NCI-H774 (cell line): ENCODE measurements at places on chromosomes 2 and 18.

- DNase-seq = no peak
These were observed 399.8 kb downstream of the TXNL1 start for GRCh38 chr18:56238576-56238975.

DNA sequence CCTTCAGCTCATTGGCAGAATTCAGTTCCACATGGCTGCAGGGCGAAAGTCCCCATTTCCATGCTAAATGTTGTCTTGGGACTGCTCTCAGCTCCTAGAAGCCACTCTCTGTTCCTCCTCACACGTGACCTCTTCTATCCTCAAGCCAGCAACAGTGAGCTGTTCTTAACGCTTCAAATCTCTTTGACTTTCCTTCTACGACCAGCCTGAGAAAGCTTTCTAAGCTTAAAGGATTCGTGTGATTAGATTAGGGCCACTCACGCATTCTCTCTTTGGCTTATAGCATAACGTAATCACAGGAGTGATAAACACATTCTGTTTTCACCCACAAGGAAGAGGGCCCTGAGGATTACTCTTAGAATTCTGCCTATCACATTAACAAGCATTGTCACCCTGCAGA, 29.8 kb upstream of the LAMA1 start:
- no peak for DNase-seq

DNA sequence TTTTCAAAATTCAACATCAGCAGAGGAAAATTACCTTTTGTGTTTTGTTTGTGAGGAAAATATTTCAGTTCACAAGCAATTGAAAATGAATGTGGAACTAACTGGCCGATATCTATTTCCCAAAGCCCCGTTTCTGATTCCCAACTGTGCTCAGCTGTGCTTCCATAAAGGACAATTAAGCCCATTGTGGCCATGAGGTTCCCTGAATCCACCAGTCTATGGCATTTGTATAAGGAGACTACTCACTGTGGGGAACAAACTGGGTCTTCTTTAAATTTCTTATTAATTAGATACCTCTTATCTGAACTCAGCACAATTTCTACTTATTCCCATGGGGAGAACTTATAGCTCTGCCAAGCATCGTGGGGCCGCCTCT, 31.4 kb upstream of the AGAP1 start:
- DNase-seq = no peak

DNA sequence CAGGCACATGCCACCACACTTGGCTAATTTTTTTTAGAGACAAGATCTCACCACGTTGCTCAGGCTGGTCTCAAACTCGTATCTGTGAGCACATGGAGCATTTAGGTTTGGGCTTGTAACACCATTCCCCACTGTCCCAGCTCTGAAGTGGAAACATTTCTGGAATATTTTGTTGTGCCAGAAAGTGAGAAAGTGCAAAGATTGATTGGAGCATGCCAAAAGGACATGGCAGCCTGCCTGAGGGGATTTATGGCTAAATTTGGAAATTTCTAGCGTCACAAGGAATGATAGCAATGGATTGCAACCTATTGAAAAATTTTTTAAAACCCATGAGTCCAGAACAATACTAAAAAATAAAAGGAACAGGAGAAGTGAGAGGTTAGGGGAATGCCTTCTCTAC, 136.8 kb downstream of the ESCO1 start:
- DNase-seq = no peak

GRCh38 chr2:127612111-127612822, 33.7 kb upstream of the GPR17 start:
- DNase-seq = no peak

GRCh38 chr2:145792745-145793144, 1272.8 kb upstream of the ZEB2 start:
- no peak for DNase-seq

DNA sequence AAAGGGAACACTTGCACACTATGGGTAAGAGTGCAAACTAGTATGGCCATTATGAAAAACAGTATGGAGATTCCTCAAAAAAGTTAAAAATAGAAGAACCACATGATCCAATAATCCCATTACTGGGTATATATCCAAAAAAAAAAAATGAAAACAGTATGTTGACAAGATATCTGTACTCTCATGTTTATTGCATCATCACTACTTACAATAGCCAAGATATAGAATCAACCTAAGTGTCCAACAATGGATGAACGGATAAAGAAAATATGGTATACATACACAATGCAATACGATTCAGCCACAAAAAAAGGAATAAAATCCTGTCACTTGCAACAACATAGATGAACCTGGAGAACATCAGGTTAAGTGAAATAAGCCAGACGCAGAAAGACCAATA, 73.3 kb downstream of the LOXHD1 start:
- no peak for DNase-seq

DNA sequence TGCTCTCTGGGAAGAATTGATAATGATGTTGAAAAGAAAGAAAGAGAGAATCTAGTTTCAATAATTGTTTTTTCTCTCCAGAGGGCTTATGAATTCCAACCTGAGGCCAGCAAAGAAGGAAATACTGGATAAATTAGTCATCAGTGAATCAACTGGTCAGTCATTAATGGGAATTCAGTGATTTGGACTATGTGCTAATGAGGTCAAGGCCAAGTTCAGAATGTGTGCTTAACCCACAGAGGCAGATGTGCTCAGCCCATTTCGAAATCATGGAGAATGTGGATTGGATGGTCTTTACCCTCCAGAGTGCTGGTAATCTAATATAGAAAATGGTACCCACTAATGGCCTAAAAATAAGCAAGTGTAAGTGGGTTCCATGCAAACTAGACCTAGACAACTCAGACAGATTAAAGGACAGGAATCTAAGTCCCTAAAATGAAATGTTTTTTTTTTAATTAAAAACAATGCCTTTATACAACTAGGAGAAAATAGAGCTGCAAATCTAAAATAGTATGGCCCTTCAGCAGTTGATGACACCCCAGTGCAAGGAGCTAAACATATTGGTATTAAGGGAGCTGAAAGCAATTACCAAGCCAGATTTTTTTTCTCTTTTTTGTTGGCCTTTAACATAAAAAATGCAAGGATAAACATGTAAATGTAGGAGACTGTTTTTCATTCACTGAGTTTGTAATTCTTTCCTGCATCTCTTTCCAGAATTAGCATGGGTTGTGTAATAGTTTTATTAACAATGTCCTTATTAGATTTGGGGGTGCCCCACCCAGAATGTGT, 296.9 kb downstream of the SATB2 start:
- DNase-seq = no peak

DNA sequence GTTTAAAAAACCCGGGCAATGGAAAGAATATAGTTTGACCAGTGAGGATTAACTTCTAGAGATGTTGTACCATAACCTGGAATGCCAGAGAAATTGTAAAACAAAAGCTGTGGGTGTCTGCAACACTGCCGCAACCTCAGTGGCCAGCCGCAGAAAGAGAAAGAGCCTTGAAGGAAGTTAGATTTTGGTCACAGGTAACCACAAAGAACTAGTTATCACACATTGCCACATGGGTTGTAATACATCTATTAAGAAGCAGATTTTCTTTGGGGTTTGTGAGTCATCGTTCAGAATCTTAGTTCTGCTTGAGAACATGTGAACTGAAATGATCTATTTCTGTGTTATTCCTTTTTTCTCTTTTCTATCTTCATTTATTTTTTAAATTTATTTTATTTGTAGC, 222.9 kb upstream of the AGAP1 start:
- no peak for DNase-seq

GRCh38 chr2:221420245-221420644, 151.9 kb downstream of the EPHA4 start:
- DNase-seq = no peak

DNA sequence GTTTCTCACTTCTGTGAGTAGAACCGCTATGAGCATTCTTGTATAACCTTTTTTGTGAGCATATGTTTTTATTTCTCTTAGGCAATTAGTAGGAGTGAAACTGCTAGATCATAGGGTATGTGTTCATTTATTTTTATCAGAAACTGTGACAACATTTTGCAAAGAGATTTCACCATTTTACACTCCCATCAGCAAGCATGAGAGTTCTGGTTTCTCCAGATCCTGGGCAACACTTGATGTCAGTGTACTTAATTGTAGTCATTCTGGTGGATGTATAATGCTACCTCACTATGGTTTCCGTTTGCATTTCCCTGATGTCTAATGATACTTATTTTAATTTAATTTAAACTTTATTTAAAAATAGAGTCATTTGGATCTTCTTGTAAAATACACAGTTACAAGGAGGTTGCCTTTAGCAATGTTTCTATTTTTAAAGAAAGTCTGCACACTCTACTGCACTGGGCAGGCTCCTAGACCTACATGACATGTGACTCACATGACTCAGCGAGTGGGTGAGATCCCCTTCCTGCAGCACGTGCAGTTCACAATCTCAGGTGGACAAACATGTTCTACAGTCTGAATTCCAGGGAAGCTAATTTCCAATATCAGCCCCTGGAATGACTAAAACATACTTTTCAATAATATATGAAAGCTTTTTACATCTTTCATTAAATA, 127.0 kb upstream of the BCL2L11 start:
- DNase-seq = peak; percentile 37

DNA sequence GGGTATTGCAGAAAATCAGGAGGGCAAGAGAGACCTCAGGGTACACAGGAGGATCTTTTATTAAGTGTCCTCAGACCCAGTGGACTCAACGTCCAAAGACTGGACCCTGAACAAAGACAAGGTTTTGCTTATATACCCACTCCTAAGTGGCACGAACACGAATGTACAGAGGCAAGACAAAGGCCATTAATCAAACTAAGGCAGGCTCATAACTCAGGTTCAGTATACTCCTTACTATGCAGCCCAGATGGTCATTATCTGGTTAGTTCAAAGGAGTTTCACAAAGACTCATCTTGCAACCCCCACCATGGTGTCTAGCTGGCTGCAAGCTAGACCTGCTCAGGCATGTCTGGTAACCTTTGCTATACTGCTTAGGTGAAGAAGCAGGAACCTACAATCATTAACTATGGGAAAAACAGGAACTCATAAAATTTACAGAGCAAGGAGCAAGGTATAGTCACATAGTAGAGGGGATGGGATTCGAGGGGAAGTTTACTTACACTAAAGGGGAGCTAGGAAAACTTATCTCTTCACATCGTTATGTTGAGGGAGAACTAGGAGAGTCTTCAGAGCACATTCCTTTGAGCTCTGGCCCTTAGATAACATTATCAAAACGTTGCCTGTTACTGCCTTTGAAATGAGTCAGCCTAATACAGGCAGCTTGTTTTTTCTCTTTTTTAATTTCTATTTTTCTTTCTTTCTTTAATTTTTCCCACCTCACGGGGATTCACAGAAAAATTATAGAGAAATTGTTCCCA, 33.9 kb downstream of the SLC4A3 start:
- no peak for DNase-seq

DNA sequence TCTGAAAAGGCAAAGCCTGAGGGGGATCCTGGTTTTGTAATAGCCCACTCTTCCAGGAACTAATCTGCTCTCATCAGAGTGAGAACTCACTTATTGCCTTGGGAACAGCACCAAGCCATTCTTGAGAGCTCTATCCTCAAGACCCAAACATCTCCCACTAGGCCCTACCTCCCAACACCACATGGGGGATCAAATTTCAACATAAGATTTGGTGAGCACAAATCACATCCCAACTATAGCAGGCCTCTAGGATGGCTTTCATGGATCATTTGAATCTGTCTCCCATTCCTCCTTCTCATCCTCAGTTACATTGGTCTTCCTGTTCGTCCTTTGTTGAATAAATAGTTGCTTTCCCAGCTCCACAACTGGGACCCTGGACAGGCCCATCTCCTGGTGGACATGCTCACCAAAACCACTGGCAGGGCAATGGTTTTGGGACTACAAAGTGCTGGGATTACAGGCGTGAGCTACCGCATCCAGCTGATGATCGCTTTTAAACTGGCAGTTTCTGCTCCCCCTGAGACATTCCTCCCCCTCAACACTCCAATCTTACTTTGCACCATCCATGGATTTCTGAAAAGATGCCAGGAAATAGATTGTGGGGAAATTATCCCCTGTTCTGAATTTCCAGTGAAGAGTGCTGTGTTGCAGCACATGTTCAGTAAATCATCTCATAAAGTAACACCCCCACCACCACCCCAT, 42.6 kb downstream of the MCFD2 start:
- DNase-seq = no peak

- no peak for DNase-seq
These were observed 390.7 kb downstream of the METTL4 start for GRCh38 chr18:2180586-2180985.

DNA sequence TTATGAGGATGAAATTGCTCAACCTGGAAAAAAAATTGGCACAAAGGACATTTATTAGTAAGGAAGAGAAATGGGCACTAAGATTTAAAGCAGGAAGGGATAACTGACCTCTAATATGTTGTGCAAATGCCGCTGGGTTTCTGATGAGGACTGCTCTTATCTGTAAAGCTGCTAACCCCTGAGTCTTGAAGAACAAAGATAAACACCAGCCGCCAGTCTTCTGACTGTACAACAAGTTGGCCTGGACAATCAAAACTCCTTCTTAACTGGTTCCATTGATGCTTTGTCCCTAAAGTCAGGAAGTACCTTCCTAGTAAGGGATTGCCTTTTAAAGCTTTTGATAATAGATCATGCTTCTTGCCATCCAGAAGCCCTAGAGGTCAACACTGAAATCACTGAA, 301.8 kb downstream of the TRIB2 start:
- DNase-seq = no peak

GRCh38 chr2:113234721-113235346, 43.9 kb downstream of the PAX8 start:
- no peak for DNase-seq

DNA sequence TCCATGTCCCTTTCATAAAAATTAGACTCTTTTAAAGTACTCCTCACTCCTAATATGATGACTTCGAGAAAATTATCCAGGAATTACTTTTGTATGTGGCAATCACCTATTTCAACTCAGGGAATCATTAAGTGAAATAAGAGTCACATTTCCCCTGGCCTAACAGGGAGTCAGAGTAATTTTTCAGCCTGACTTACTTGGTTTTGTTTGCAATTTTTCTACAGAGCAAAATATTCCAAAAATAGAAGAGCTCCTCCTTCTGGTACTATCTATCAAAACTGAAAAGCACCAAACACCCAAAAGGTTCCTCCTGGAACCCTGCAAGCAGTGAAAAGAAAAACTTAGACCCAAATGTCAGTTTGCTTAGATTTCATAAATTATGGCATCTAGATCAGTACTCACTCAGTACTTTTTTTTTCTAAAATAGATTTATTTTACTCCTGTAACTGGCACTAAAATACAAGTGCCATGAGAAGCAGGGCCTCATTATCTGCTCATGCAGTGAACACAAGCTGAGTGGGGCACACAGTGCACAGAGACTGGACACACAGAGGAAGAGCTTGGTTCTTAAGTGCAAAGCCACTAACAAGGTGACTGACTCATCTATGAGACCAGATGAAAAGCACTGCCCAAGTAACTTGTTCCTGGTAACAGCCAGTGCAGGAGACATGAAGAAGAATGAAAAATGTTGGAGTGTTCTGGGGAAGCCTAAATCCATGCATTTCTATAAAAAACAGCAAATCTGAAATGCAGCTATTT, 28.7 kb downstream of the ACAA2 start:
- DNase-seq = no peak
